ENCODE measurements at places on chromosomes 11 and 22. TPM values are rescaled to one million over a fixed set of nuclear protein-coding genes. Genes with fewer than 3 reads are reported as not detected.

- H3K36me3 ChIP-seq, result no peaks in the 10 kb centered on the region
- DNase-seq, result no peak
- no peak overlapping the region for H3K4me3 ChIP-seq
- peaks cover 35% of the 10 kb centered on the region for H3K27me3 ChIP-seq
- no peak overlapping the region for H3K27ac ChIP-seq
These were observed 233.7 kb upstream of the NAV2 start for GRCh38 chr11:19478891-19479290.

DNA sequence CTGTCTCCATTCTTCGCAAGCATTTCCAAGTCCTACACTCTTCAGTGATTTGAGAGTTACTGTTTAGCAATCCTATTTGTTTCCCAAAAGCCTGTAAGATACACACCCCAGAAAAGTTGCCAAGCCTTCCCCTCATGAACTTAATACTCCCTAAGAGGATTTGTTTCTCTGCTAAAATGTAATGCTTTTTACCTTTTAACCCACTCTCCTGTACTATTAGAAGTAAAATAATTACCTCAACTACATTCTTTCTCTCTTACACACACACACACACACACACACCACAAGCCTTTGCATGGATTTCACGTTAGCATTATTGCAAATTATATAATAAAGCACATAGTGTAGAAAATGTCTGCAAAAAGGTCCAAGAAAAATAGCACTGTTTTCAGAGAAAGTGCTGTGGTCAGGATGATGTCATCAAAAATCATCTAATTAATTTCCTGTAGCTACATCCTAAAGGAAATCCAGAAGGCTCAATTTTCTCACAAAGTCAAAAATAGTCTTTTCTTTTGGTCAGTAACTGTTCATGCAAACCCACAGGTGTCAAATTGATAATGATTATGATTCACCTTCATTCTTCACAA, 364.1 kb upstream of the PITPNB start:
- no peak overlapping the region for H3K4me3 ChIP-seq
- H3K27ac ChIP-seq, result no peak overlapping the region
- H3K36me3 ChIP-seq, result no peaks in the 10 kb centered on the region
- H3K27me3 ChIP-seq, result peaks cover 22% of the 10 kb centered on the region
- DNase-seq, result no peak
- H3K4me1 ChIP-seq, result no peaks in the 10 kb centered on the region

GRCh38 chr11:8106679-8107078, 25.7 kb downstream of the TUB start:
- no peaks in the 10 kb centered on the region for H3K27me3 ChIP-seq
- no peak overlapping the region for H3K4me3 ChIP-seq
- no peak overlapping the region for H3K27ac ChIP-seq
- DNase-seq, result no peak

DNA sequence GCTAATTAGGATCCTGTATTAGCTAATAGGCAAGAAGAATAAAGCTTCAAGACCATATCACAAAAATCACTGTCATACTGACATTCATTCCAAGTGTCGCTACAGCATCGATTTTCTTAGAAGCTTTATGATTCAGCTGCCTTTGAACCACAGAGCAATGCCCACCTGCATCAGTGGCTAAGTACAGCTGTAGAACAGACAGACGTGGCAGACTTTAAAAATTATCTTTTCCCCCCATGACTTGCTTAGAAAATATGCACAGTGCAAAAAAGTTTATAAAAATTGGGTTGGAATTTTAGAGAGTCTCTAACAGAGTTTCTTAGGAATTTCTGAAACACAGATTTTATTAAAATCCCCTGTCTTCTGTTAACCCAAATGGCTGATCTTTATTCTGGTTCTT, 120.8 kb downstream of the CADM1 start:
- H3K27me3 ChIP-seq, result peaks cover 17% of the 10 kb centered on the region
- H3K27ac ChIP-seq, result no peak overlapping the region
- DNase-seq, result no peak
- no peaks in the 10 kb centered on the region for H3K36me3 ChIP-seq
- no peak overlapping the region for H3K4me3 ChIP-seq
- H3K4me1 ChIP-seq, result no peaks in the 10 kb centered on the region

GRCh38 chr22:39839204-39839603, 54.4 kb downstream of the ENTHD1 start:
- peaks cover 13% of the 10 kb centered on the region for H3K4me1 ChIP-seq
- no peaks in the 10 kb centered on the region for H3K36me3 ChIP-seq
- no peak for DNase-seq
- no peak overlapping the region for H3K4me3 ChIP-seq

Gene CDHR5
- total RNA-seq, result not detected
